Effector memory CD8-positive, alpha-beta T cell (primary cell): ENCODE measurements at places on chromosomes 2 and 18.

DNA sequence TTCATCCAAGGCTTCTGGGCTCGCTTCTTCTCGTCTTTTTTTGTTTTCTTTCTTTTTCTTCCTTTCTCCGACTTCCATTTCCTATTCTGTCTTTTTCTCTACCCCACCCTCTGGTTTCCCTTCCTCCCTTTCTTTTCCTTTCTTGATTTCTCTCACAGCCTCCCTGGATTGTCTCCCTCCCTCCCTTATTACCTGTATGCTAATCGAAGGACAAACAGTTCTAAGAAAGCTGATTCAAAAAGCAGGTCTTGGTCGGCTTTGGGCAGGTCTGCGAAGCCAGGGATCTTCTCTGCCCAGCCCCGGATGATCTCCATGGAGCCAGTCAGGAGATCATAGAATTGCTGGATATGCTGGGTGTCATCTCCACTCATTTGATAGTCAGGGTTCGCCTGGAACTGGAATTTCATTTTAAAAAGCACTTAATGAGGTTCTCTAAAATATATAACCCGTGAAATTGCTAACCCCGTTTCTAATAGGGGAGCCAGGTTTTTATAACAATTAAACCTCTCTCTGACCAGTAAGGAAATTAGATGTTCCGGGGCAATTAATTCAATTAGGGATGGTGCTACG, 5.9 kb downstream of the NR4A2 start:
- peak; percentile 8 for DNase-seq

- no peak for DNase-seq
Observed at GRCh38 chr18:13219593-13220159, 1.1 kb downstream of the LDLRAD4 start.

- DNase-seq = no peak
Observed at GRCh38 chr18:36450264-36450663, 152.8 kb downstream of the FHOD3 start.

- DNase-seq = peak; percentile 54
Observed at GRCh38 chr2:39128919-39129391, 8.1 kb upstream of the SOS1 start.

GRCh38 chr2:71419976-71420375, 33.4 kb upstream of the DYSF start:
- DNase-seq = no peak

DNA sequence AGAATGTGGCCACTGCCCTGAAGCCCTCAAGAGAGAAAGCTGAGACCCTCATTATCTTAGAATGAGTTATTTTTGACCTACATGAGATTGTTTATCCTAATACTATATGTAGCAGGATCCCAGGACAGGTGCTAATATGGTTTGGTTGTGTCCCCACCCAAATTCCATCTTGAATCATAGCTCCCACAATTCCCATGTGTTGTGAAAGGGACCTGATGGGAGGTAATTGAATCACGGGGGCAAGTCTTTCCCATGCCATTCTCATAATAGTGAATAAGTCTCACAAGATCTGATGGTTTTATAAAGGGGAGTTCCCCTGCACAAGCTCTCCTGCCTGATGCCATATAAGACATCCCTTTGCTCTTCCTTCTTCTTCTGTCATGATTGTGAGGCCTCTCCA, 76.8 kb downstream of the CCBE1 start:
- no peak for DNase-seq
